ENCODE measurements at places on chromosomes 11 and 22.

DNA sequence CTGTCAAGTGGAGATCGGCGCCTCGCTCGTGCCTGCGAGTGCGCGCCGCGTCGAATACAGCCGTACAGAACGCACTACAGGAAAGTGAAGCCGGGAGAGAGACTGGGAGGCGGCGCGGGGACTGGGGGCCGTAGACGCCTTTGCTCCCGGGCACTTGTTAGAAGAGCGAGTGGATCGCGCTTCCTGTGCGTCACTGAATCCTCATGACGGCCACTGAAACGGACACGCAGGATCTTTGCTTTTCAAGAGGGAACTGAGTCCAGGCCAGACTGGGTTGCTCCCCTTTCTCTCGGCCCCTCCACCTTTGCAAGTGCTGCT lies 314 bp downstream of the RIC8A start:
- no peak for DNase-seq

GRCh38 chr22:44522526-44523170 lies 24.6 kb upstream of the RTL6 start:
- no peak for DNase-seq

- DNase-seq: no peak
These were observed 220.6 kb downstream of the TMEM135 start for GRCh38 chr11:87258171-87258833.

GRCh38 chr11:79438631-79439409 lies 2.0 kb downstream of the TENM4 start:
- DNase-seq: no peak

Data from stimulated activated CD8-positive, alpha-beta memory T cell treated with anti-CD3 and anti-CD28 coated beads, Interleukin-15, amount 100 ng/mL, for 48 hours (primary cell).